Activated CD8-positive, alpha-beta T cell treated with anti-CD3 and anti-CD28 coated beads, Interleukin-2, amount 10 ng/mL, durations not matched to agents 7 days and 5 days (primary cell): ENCODE measurements at places on chromosomes 6 and 20.

- DNase-seq = no peak
Measured at GRCh38 chr6:41315203-41315602, 20.2 kb upstream of the NCR2 start.

DNA sequence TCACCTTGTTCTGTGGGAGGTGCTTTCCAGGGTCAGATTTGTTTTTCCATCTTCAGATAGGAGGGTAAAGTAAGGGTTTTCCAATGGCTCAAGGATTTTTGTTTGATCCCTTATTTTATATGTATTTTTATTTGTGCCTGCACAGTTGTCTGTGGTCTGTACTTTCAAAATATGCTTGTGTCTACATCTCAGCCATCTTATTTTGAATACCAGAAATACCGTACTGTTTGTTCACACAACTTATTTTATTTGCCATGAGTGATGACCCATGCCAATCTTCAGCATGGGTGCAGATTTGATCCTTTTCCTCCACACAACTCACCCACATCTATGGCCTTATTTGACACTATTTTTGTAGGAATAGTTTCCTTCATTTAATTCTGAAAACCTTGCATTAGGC, 72.2 kb upstream of the PTCHD4 start:
- no peak for DNase-seq

DNA sequence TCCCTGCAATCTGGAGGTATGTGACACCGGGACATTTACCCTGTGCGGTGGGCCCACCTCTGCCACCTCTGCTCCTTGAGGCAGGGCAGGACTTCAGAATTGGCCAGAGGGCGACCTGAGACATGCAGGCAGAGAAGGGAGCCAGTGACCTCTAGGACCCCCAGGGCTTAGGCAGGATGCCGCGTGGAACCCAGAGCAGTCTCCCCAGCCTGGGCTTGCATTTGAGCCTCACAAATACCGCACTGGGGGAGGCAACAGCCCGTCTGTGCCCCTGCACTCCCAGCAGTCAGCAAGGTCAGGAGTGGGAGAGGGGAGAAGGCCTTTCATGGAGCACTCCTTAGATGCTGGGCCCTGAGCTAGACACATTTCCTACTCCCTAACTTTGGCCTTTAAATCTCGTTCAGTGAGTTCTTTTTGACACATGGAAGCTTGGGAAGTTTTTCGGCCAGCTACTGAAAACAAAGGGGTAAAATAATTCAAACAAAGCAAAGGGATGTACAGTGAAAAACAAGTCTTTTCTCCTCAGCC, 41.7 kb downstream of the C20orf203 start:
- DNase-seq = no peak

DNA sequence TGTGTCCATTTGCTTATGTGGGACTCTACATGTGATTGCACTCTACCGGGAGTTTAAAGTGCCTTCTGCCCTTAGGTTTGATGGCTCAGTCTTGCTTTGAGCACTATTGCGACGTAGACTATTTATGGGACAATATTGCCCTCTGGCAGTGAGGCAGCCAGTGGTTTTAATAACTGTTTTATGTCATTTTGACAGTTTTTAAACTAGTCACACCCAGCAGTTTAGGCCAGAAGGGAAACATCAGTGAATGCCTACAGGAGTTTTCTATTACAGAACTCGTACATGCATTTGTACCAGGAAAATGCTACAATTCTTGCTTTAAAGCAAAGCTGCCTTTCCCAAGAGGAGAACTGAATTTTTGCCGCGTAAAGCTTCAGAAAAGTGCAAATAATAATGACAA, 813.7 kb downstream of the KIF16B start:
- DNase-seq = no peak
